ENCODE measurements at places on chromosomes 16 and 17.

GRCh38 chr16:54957403-54958166 lies 26.9 kb downstream of the IRX5 start:
- DNase-seq, result no peak

GRCh38 chr17:16947470-16947869 lies 24.4 kb downstream of the TNFRSF13B start:
- DNase-seq, result no peak

- peak; percentile 51 for DNase-seq
Observed at GRCh38 chr17:11935734-11936406, 61.4 kb downstream of the ZNF18 start.

- DNase-seq, result no peak
Observed at GRCh38 chr17:1201132-1201702, 21.4 kb upstream of the ABR start.

DNA sequence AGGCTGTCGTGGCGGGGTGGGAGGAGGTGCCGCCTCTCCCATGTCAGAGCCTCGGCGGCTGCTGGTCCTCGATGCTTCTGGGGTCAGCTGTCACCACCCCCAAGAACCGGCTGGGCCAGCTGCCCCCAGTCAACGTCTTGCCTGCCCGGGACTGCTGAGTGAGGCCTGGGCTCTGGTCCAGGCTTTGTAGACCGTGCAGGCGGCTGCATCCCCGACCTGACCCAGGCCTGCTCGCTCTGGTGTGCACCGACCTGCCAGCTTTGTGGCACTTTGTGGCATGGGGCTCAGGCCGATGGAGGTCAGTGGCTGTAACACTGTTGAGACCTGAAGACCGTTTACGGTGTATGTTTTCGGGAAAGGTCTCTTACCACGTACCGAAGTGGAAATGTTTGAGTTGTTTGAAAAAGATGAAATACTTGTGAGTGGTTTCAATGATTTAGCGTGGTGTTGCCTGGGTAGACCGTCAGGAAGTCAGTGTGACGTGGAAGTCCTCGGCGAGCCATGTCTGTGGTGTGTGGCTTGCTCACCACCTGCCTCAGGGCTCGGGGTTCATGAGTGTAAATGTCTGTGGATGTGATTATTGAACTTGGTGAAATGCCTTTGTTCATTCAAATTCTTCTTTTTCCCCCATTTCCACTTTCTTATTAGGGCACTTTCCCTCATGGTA lies 53.2 kb upstream of the ZNF750 start:
- DNase-seq, result no peak

DNA sequence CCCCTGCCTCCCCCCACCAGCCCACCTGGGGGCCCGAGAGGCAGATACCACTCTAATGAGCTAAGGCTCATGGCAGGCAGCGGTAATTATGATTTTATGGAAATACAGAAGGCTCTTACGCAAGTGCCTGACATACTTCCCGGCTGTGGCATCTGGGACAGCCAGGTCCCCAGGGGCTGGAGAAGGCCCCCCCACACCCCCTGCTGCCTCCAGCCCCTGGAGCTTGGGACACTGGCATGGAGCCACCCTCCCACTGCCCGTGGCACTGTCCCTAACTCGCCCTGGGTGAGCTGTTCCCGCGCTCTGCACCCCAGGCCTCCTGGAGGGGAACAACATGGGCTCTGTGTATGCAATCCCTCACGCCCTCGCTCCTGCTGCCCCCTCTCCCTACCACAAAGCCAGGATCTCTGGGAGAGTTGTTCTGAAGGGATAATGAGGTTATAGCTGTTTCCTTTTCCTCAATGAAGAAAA lies 5.4 kb upstream of the STAC2 start:
- no peak for DNase-seq

DNA sequence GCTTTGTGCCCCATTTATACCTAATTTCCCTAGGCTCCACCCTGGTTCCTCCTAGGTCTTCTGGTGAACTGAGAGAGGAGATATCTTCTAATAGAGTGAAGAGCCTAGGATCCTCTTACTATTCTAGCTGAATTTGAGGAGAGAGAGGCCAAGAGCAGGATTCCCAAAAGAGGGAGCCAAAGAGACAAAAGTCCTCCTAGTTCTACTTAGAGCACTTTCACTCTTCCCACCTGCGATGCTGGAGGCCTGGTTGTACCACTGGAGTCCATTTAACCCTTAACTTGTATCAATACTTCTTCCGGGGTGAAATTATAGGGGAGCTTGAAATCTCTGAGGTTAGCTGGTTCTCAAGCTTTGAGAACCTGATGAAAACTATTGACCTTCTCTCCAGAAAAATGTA lies 3.4 kb upstream of the SSH2 start:
- no peak for DNase-seq

DNA sequence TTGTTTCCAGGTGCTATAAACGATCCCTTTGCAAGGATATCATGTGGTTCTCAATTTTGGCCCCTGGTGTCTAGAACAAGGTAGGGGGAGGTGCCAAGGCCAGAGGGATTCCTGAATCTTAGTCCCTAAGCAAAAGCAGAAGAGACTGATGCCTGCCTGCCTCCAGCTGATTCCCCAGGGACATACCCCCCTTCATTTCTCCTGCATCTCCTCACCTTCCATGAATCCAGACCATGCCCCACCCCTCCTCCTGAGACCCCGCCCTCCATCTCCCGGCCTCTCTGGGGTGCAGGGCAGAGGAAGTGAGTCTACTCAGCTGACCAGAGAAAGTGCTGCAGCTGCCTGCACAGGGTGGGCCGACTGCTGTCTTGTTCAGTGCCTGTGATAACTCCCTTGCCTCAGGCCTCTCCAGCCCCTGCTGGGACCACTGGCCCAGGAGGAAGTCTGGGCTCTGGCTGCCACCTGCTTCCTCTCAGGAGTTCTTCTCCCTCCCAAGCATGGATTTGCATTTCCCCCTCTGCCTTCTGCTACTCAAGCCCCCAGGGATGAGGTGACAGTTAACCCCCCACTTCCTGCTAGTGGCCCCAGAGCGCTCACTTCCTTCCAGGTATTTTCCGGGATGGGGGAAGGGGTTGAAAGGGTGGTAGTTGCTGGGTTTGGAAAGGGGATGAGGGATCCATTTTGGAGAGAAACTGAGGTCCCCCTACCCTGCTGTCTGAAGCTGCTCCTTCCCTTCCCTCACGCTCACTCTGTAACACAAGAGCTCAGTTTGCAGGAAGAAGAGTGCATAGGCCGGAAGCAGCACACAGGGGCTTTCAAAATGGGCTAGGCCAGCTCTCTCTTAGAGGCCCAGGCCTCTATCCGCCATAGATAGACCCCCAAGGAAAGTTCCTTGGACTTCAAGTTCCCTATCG lies 10.5 kb upstream of the TSPOAP1 start:
- no peak for DNase-seq

DNA sequence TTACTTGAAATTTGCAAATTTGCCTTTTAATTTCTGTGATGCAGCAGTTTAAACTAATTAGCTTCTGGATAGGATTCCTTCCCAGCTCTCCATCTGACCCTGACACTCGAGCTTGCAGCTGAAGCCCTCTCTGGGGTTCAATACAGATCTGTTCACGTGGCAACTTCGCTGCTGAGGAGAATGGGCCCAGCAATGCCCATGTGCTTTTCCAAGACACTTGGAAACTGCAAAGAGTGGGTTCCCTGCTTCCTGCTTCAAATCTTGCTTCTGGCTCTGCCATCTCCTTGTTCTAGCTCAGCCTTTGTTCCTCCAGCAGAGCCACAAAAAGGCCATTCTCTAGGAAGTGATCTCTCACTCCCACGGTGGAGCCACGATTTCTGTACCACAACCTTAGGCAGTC lies 50.0 kb upstream of the IRX6 start:
- peak; percentile 35 for DNase-seq

DNA sequence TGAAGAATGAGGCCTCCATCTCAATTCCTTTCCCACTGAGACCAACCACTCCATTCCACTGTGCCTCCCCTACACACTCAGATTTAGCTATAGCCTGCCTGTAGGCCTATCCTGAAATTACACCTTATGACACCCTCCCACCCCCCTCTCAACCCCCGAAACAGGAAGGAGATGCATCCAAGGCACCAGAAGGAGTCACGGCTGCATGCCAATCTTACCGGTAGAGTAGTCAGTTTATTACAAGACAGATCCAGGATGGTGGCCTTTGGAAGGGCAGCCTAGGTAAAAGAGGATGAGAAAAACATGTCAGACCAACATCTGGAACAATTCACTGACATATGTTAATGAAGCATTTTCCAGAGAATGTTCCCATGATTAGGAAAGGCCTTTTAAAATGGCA lies 2.6 kb downstream of the LRRC59 start:
- DNase-seq, result no peak

DNA sequence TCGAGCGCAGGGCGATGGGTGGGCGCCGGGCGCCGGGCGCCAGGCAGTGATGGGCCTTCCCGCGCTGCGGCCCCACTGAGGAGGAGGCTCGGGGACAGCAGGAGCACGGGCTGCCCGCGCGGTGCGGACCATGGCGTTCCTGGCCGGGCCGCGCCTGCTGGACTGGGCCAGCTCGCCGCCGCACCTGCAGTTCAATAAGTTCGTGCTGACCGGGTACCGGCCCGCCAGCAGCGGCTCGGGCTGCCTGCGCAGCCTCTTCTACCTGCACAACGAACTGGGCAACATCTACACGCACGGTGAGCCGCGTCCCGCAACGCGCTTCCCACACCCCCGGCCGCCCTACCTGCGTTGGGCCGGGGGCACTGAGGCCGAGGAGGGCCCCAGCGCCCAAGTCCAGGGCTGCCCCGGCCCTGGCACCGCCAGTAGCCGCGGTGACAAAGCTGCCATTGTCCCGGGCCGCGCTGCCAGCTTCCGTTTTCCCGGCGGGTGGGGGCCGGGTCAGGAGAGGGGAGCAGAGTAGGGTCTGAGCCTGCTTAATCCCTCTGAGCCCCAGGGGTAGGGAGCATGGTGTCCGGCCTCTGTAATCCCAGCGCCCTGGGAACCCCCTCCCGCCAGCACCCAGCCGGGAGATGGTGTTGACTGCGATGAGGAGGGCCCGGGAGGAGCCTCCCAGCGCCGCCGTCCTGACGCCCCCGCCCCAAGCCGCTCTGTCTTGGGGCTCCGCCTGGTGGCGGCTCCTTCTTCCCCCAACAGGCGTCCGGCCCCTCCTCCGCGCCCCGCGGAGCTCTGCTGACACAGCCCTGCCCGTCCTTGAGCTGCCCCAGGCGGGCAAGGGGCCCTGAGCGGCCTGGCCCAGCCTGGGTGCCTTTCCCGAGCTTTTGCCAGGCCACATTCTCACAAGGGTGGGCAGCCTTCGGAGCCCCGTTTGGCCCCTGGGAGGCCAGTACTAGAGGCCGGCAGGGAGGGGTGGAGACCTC lies 685 bp downstream of the PAQR4 start:
- peak; percentile 57 for DNase-seq

- no peak for DNase-seq
Observed at GRCh38 chr17:82281076-82281475, 7.6 kb upstream of the CSNK1D start.

DNA sequence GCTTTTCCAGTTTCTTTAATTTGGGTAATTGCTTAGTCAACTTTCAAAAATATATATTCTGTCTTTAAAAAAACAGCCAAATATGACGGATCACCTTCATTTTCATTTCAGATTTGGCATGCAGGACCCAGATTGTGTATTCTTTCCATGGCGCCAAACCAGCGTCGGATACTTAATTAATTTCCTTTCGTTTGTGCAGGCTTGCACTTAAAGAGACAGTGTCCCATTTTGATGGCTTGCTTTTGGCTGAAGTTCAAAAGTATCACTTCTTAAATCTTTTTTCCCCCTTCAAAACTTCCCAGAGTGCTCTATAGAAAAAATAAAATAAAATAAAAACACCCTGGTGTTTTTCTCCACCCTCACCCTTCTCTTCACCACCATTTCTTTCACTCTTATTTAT lies 394.5 kb upstream of the SOX9 start:
- no peak for DNase-seq

DNA sequence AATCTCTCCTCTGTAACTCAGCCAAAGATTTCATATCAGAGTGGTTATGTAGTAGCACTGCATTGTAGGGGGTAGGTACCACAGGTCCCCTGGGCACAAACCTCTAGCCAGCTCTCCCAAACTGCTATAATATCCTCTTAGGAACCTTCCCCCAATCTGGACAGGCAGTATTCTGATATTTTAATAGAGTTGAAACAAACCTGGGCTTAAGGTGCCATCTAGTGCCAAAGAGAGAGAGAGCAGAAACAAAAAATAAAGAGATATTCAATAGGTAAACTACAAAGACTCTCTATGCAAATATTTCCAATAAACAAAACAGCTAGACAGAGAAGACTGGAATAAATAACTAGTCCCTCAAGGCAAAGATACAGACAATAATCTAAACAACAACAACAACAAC lies 1070.0 kb downstream of the CDH11 start:
- no peak for DNase-seq

DNA sequence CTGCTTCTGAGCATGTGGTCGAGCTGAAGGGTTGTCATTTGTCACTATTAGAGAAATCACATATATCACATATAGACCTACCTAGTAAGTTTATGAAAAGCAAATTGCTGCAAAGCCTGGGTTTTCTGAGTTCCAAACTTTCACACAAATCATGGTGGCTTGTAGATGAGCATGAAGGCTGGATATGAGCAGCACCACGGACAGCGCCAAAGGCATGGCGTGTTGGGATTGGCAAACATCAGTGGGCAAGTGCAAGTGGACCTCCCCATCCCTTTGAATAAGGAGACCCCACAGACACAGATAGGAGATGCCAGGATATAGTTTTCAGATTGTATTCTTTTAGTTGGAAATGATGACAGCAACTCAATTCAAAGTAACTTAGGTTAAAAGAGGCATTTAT lies 77.6 kb upstream of the CACNG3 start:
- no peak for DNase-seq

DNA sequence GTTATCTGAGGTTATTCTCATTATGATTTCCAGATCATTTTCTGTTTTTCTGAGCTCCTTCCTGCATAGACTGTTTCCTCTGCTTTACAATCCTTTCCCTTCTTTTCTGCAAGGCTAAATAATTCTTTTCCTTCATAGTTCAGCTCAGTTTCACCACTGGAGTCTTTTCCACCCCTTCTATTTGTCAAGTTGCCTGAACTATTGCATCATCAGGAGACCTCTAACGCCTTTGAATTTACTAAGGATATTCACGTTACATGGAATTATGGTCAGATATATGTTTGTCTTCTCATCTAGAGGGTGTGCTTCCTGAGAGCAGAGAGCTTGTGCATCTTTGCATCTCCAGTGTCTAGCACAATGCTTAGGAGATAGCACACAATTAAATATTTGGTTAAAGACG lies 140.4 kb upstream of the CA10 start:
- DNase-seq, result no peak

GRCh38 chr17:1460233-1460632 lies 4.2 kb upstream of the CRK start:
- DNase-seq, result no peak

DNA sequence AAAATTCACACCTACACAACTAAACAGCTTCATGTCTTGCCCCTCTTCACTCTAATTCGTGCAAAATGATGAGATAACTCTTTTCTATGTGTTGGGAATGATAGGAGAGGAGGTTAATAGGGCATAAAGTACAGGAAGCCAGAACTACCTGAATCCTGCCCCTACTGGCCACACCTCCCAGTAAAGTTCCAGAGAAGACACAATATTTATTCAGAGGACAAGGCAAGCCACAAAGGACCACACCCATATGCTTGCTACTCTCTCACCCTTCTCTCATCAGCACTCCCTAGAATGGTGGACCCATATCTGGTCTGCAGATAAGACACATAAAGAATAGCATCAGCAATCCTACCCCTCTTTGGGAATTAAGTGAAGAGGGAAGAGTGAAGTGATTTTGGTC lies 74.6 kb downstream of the ZNF18 start:
- no peak for DNase-seq
